ENCODE measurements at places on chromosomes 3 and 15. TPM values are rescaled to one million over a fixed set of nuclear protein-coding genes. Genes with fewer than 3 reads are reported as not detected.
A peak's percentile ranks its signal among the peaks of the same experiment; 100 is the strongest.

DNA sequence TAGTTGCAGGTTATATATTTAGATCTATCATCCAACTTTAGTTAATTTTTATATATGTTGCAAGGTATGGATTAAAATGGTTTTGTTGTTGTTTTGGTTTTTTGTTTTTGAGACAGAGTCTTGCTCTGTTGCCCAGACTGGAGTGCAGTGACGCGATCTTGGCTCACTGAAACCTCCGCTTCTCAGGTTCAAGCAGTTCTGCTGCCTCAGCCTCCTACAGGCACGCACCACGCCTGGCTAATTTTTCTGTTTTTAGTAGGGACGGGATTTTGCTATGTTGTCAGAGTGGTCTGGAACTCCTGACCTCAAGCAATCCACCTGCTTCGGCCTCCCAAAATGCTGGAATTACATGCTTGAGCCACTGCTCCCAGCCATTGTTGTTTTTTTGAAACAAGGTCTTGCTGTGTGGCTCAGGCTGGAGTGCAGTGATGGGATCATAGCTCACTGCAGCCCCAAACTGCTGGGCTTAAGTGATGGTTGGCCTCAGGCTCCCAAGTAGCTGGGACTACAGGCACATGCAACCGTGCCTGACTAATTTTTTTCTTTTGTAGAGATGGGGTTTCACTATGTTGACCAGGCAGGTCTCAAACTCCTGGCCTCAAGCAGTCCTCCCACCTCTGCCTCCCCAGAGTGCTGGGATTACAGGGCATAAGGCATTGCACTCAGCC, 92.0 kb downstream of the ZNF609 start:
- no peaks in the 10 kb centered on the region for H3K36me3 ChIP-seq
- H3K27ac ChIP-seq, result peak overlapping the region; percentile 42
- no peaks in the 10 kb centered on the region for H3K27me3 ChIP-seq
- H3K4me3 ChIP-seq, result no peak overlapping the region
- H3K4me1 ChIP-seq, result no peaks in the 10 kb centered on the region
- DNase-seq, result no peak

- no peak for DNase-seq
- peaks cover 17% of the 10 kb centered on the region for H3K4me1 ChIP-seq
- H3K4me3 ChIP-seq, result no peak overlapping the region
- H3K27me3 ChIP-seq, result peaks cover 12% of the 10 kb centered on the region
Observed at GRCh38 chr15:59424616-59425015, 13.4 kb upstream of the FAM81A start.

DNA sequence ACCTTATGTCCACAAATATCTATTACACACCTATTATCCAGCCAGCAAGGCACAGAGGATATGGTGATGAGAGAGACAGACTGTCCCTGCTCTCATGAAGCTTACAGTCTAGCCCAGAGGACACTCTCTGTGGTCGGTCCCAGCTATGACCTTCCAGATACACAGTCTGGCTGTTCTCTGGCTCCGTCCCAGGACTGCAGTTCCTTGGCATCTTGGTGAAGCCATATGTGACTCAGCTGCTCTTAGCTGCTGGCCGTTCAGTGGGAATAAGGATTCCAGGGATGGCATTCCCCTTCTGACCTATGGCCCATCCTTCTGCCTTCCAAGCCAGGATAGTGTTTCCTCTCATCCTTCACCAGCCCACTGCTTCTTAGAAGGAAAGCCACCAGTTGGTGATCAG, 30.8 kb downstream of the MEX3B start:
- no peak overlapping the region for H3K27ac ChIP-seq
- H3K36me3 ChIP-seq, result peaks cover 6% of the 10 kb centered on the region
- no peak overlapping the region for H3K4me3 ChIP-seq
- H3K4me1 ChIP-seq, result no peaks in the 10 kb centered on the region
- H3K27me3 ChIP-seq, result peaks cover 12% of the 10 kb centered on the region

- H3K4me3 ChIP-seq, result peak overlapping the region; percentile 47
- DNase-seq, result peak; percentile 77
- H3K27me3 ChIP-seq, result no peaks in the 10 kb centered on the region
- no peaks in the 10 kb centered on the region for H3K4me1 ChIP-seq
Observed at GRCh38 chr3:149512073-149512782, 37.7 kb downstream of the TM4SF4 start.

DNA sequence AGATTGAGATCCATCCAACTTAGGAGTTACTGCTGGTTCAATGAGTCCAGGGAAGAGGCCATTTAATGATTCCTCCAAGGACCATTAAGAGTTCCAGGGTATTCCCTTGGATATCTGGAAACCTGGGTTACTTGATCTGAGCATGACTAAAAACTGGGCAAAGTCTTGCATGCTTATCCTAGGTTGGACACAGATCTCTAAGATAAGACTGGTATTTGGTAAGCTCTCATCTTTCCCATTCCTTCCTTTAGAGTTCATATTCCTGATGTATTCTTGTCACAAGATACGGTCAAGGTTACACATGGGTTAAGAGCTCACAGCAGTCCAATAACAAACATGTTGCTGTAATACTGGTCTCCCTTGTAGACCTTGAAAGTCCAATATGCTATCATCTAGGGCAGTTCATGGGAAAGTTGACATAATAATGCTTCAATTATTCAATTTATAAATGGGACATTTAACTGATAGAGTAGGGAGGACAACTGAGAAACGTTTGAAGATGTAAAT, 301.7 kb downstream of the TIGIT start:
- no peak overlapping the region for H3K4me3 ChIP-seq
- H3K27ac ChIP-seq, result no peak overlapping the region
- no peak for DNase-seq
- peaks cover 3% of the 10 kb centered on the region for H3K4me1 ChIP-seq
- no peaks in the 10 kb centered on the region for H3K36me3 ChIP-seq

GRCh38 chr3:133588035-133588434, 14.5 kb downstream of the CDV3 start:
- H3K27me3 ChIP-seq, result no peaks in the 10 kb centered on the region
- H3K36me3 ChIP-seq, result peaks cover 64% of the 10 kb centered on the region
- H3K4me1 ChIP-seq, result 0 out of 2 replicates have a peak, but pooled peaks cover 3% of the 10 kb centered on the region
- 0 out of 2 replicates have a peak overlapping the region, but pooled peaks have one; percentile 84 for H3K27ac ChIP-seq
- no peak for DNase-seq

GRCh38 chr15:43070249-43070648, 35.6 kb downstream of the UBR1 start:
- no peak for DNase-seq
- no peaks in the 10 kb centered on the region for H3K27me3 ChIP-seq
- H3K4me1 ChIP-seq, result no peaks in the 10 kb centered on the region
- no peak overlapping the region for H3K4me3 ChIP-seq
- peaks cover 50% of the 10 kb centered on the region for H3K36me3 ChIP-seq
- no peak overlapping the region for H3K27ac ChIP-seq

DNA sequence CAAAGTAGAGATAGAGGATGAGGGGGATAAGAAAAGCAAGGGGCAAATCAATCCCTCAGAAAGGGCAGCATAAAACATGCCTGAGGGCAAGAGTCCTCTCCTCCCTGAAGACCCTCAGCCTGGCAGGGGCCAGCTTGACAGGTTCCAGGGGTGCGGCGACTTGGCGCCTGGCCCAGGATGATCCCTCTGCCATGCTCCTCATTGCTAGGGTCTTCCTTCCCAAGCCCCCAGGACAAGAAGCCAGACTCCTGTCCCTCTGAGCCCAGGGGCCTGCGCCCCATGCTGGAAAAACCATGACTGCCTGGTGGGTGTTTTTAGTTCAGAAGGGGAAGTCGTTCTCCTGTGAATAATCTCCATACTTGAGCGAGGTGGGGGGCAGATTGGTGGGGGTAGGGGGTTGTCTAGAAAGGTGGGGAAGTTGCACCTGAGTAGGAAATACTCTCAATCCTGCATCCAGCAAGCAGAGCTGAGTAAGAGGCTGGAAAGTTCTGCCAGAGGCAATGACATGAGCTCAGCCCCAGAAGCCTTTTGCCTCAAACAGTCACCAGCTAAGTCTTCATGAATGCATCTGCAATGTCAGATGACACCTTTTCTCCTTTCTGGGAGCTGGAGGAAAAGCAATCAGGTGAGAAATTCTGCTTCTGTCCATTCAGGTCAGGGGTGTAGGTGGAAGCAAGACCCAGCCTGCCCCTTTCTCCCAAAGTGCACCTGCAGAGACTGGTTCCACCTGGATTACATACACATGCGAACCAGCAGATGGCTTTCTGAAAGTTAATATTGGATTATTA, 18.3 kb downstream of the SLC12A8 start:
- H3K4me1 ChIP-seq, result peaks cover 45% of the 10 kb centered on the region
- H3K27me3 ChIP-seq, result no peaks in the 10 kb centered on the region
- no peak overlapping the region for H3K27ac ChIP-seq
- H3K36me3 ChIP-seq, result peaks cover 15% of the 10 kb centered on the region

DNA sequence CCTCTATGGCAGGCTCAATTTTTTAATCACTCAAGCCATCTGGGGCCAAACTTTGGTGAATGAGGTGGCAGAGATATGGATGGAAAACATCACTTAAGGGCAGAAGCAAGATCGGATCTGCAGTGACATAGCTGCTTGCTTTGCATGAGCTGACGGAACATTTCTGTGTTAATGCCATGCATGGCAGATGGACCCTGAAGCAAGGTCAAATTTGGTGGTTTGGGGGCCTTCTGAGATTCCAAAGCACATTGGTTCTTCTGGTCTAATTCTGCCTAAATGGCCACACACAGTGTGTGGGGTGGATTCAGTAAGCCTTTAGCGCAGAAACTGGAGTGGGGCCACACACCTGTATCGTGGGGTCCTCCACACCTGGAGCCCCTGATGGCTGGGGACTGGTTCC, 38.3 kb upstream of the BCL2L10 start:
- no peaks in the 10 kb centered on the region for H3K4me1 ChIP-seq
- no peak overlapping the region for H3K27ac ChIP-seq
- no peaks in the 10 kb centered on the region for H3K27me3 ChIP-seq
- no peak overlapping the region for H3K4me3 ChIP-seq
- H3K36me3 ChIP-seq, result peaks cover 37% of the 10 kb centered on the region
- no peak for DNase-seq

DNA sequence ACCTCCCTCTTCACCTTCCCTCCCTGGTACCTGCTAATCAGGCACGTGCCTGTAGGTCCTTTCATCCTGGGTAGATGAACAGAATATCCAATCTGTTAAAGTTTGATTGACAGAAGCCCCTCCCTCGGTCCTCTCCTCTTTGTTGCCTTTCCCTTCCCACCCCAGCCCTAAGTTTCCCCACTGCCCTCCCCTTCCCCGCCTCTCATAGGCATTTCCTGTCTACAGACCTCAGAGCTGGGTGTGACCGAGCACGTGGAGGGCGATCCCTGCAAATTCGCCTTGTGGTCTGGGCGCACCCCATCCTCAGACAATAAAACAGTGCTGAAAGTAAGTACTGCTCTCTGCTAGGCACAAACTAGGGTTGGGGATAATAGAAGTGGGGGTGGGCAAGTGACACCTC, 239.2 kb upstream of the UMPS start:
- no peaks in the 10 kb centered on the region for H3K27me3 ChIP-seq
- no peak overlapping the region for H3K27ac ChIP-seq
- H3K36me3 ChIP-seq, result no peaks in the 10 kb centered on the region

DNA sequence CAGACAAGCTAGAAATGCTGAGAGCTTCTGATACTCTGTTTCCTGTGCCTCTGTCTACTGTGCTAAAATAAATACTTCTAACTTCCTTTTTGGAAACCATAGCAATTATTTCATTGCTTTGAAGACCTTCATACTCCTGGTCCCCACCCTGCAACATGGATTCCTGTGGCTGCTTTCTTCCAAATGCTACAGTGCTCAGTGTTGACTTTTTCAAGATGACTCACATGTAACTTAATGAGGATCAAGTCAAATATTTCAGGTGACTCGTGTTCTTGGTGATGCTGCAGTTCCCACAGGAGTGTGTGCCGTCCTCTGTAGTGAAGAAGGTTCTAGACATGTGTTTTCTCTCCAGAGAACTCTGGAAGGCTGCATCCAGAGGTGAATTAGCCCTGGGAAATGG, 288.6 kb downstream of the CLSTN2 start:
- DNase-seq, result no peak
- peaks cover 3% of the 10 kb centered on the region for H3K27me3 ChIP-seq
- no peak overlapping the region for H3K4me3 ChIP-seq
- no peak overlapping the region for H3K27ac ChIP-seq
- H3K36me3 ChIP-seq, result peaks cover 11% of the 10 kb centered on the region

GRCh38 chr15:52546031-52546751, 17.5 kb upstream of the MYO5A start:
- peak overlapping the region; percentile 3 for H3K27ac ChIP-seq
- H3K4me3 ChIP-seq, result no peak overlapping the region
- H3K36me3 ChIP-seq, result peaks cover 59% of the 10 kb centered on the region
- H3K4me1 ChIP-seq, result no peaks in the 10 kb centered on the region
- no peak for DNase-seq
- no peaks in the 10 kb centered on the region for H3K27me3 ChIP-seq

DNA sequence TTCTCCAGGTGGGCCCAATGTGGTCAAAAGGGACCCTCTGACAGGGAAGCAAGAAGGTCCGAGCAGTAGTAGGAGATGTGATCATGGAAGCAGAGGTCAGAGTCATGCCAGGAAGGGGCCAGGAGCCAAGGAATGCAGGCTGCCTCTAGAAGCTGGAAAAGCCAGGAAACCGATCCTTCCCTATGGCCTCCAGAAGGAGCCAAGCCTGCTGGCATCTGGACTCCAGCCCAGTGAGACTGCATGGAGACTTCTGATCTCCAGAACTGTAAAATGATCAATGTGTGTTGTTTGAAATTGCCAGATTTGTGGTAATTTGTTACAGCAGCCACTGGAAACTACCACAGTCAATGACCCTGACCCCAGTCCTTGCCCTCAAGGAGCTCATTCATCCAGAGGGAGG, 56.8 kb upstream of the SPATA12 start:
- H3K27me3 ChIP-seq, result no peaks in the 10 kb centered on the region
- no peak for DNase-seq
- H3K27ac ChIP-seq, result no peak overlapping the region
- peaks cover 30% of the 10 kb centered on the region for H3K4me1 ChIP-seq
- H3K4me3 ChIP-seq, result no peak overlapping the region
- H3K36me3 ChIP-seq, result peaks cover 12% of the 10 kb centered on the region

GRCh38 chr3:4680227-4680691, 187.1 kb downstream of the ITPR1 start:
- H3K27me3 ChIP-seq, result no peaks in the 10 kb centered on the region
- no peak for DNase-seq
- H3K36me3 ChIP-seq, result no peaks in the 10 kb centered on the region
- no peak overlapping the region for H3K27ac ChIP-seq
- H3K4me1 ChIP-seq, result peaks cover 13% of the 10 kb centered on the region
- H3K4me3 ChIP-seq, result no peak overlapping the region

- no peak overlapping the region for H3K27ac ChIP-seq
- peaks cover 56% of the 10 kb centered on the region for H3K27me3 ChIP-seq
- no peaks in the 10 kb centered on the region for H3K36me3 ChIP-seq
- peak overlapping the region; percentile 93 for H3K4me3 ChIP-seq
- H3K4me1 ChIP-seq, result peaks cover 48% of the 10 kb centered on the region
Observed at GRCh38 chr3:192408007-192408646, 319.2 kb downstream of the FGF12 start.

DNA sequence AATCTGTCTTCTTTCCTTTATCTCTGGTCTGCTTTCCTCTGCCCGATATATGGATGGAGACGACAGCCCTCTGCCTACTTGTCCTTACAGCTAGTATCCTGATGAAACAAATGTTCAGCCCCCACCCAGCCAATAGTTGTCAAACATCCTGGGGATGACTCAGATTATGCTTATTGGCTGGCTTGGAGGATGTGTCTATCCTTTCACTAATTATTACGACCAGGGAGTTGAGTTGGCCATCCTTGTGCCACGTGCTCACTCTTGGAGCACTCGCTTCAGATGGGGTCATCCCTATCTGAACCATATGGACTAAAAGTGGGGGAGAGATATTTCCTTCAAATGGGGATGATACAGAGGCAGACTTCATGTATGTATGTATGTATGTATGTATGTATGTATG, 6.4 kb upstream of the MAP3K13 start:
- no peak overlapping the region for H3K4me3 ChIP-seq
- H3K36me3 ChIP-seq, result no peaks in the 10 kb centered on the region
- H3K4me1 ChIP-seq, result no peaks in the 10 kb centered on the region
- no peak for DNase-seq
- H3K27me3 ChIP-seq, result peaks cover 79% of the 10 kb centered on the region
- H3K27ac ChIP-seq, result no peak overlapping the region

The NDN gene
- total RNA-seq, result 45.1 TPM

The CFAP100 gene
- not detected for total RNA-seq

The INKA1 gene
- total RNA-seq, result 1.4 TPM

The DNASE1L3 gene
- not detected for total RNA-seq

The SPG21 gene
- 84.0 TPM for total RNA-seq

The MRPS22 gene
- total RNA-seq, result 43.5 TPM

The CHRD gene
- total RNA-seq, result 1.8 TPM
